ENCODE measurements at places on chromosomes 12 and 14.

DNA sequence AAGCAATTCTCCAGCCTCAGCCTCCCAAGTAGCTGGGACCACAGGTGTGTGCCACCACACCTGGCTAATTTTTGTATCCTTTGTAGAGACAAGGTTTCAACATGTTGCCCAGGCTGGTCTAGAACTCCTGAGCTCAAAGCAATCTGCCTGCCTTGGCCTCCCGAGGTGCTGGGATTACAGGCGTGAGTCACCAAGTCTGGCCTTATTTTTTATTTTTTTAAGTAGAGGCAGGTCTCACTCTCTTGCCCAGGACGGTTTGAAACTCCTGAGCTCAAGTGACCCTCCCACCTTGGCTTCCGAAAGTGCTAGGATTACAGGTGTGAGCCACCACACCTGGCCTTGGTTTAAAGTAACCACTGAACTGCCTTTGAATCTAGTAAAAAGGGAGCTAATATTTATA lies 56.8 kb downstream of the SPPL3 start:
- no peak for DNase-seq

DNA sequence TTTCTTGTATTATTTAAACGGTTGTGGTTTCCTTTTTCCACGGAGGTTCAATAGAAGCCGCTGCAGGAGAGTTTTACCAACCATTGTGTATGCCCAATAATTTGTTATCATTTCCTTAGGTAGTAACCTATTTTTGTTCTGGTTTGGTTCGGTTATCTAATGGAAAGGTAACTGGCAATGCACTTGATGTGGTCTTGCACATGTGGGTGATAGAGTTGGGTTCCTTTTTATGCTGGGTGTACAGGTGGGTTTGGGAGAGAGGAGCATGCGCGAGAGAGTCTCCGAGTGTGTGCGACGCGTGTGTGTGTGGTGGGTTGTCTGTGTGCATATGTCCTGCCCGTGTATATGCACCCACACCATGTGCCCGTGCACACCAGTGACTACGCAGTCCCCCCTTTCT lies 102.7 kb upstream of the FKBP4 start:
- DNase-seq = no peak

GRCh38 chr14:67940486-67941455 lies 121.2 kb downstream of the RAD51B start:
- no peak for DNase-seq

DNA sequence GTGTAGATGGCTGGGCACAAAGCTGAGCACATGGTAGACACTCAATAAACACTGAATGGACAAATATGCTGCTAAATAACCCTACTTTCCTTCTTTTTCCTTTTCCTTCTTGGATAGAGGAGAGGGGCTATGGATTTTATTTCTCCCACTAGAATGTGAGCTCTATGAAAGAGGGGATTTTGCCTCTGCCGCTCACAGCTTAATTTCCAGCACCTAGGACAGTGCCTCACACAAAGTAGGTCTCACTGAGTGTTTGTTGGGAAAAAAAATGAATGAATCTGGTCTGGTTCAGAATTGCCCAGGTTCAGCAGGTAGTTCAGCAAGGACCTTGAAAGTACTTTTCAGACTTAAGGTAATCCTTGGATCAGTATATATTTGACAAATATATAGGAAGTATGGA lies 65.5 kb downstream of the WSCD2 start:
- DNase-seq = no peak

DNA sequence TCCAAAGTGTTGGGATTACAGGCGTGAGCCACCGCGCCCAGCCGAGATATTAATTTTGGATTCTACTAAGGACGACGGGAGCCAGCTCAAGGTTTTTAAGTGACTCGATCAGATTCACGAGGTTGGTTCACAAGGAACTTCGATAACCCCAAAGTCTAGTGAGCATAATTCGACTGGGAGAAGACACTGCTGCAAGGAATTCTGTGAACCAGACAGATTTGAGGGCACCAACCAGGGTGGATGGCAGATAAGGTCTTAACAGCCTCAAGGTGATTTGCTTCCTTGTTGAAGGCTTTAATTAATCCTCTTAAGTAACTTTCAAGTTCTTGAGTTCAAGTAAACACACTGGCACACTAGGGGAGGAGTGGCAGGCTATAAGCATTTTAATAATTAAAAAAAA lies 1.1 kb upstream of the KLHDC2 start:
- no peak for DNase-seq

DNA sequence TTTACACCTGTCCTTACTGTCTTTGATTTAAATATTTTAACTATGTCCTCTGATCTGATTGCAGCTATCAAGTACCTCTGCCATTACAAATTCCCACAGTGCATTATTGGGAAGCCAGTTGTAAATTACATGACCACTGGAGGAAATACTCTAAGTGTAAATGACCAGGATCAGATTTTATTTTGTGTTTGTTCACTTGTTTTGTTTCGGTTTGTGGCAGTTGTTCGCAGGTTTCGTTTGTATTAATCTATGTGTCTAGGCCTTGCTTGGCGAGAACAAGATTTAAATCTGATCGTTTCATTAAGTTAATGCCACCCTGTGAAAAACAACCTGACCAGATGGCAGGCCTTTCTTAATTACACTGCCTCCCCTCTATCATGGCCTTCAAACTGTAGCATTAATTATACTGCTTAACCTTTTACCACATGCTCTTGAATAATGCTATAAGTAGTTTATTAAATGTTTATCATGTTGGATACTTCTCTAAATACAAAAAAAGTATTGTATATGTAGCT lies 990.1 kb downstream of the TMTC2 start:
- DNase-seq = no peak

GRCh38 chr14:50603565-50603964 lies 43.6 kb downstream of the ATL1 start:
- no peak for DNase-seq

DNA sequence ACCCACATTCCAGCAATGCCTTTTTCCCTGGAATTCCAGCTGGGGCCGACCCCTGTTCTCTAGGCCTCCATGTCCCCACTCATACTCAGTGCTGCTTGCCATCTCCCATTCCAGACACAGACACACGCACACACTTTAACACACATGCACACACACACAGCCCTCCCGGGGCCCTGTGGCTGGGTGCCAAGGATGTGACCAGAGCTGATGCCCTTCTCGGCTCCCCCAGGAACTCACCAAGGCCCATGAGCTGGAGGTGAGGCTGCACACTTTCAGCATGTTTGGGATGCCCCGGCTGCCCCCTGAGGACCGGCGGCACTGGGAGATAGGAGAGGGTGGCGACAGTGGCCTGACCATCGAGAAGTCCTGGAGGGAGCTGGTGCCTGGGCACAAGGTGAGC lies 4.3 kb downstream of the PLEKHG6 start:
- no peak for DNase-seq

- no peak for DNase-seq
Observed at GRCh38 chr12:123655420-123655819, 15.5 kb upstream of the TCTN2 start.

- no peak for DNase-seq
Observed at GRCh38 chr12:57242329-57242690, 8.7 kb downstream of the STAC3 start.

DNA sequence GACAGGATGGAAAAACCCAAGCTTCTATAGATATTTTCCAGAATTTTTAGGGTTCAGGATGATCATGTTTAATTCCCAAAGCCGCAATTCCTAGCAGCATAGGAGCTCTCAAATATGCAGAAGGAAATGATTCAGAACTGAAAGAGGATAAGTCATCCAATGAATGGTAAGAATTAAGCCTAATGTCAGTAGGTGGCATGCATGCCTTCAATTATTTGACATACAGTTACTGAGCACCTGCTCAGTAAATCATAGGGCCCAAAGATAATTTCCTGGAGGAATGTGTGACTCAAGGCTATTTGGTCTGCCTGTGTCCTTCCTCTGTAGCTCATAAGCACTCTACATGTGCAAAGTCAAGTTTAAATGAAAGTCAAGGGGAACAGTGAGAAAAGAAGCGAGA lies 116.8 kb upstream of the SLC38A4 start:
- DNase-seq = no peak

- no peak for DNase-seq
Observed at GRCh38 chr14:63895510-63895909, 42.7 kb downstream of the SYNE2 start.

Measured in activated gamma-delta T cell (primary cell).